ENCODE measurements at places on chromosomes 11 and 22.
A peak's percentile ranks its signal among the peaks of the same experiment; 100 is the strongest.

GRCh38 chr22:38964989-38965388 is 7.6 kb downstream of the APOBEC3A start:
- DNase-seq = no peak

GRCh38 chr11:33689501-33689900 is 11.1 kb downstream of the C11orf91 start:
- no peak for DNase-seq

GRCh38 chr11:92775003-92775676 is 194.3 kb upstream of the MTNR1B start:
- no peak for DNase-seq

DNA sequence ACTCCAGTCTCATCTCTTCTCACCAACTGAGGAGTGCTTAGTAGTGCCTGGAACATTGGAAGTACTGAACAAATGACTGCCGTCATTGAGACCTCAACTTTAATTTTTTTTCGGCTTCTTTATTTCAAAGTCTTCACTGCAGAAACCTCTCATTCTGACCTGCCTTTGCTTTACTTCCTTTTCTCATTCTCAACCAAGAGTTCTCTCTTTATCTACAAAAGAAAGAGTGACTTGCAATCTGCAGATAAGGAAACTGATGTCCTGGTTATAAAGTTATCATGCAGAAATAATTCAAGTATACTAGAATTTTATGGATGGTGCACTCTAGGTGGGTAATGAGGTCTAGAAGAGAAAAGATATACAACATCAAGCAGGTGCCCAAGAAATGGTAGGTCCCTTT is 1.2 kb upstream of the EED start:
- DNase-seq = no peak

GRCh38 chr11:11841116-11841722 is 553 bp upstream of the USP47 start:
- peak; percentile 62 for DNase-seq

- no peak for DNase-seq
Measured at GRCh38 chr11:103395612-103396011, 286.4 kb downstream of the DYNC2H1 start.

DNA sequence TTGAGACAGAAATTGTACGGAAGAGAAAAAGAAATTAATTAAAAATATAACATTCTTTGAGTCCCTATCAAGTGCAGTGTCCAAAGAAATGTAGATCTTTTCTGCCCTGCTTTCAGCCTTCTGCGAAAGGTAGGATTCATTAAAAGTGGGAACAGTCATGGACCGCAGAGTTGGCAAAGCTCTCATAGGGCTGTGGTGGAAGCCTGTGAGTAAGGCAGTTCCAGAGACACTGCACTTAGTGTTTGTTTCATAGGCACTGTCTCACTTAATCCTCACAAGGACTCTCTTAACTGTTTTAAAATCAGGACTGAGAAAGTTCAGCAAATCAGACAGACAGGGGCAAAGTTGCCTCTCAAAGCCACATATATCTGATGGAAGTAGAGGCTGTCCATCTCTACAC is 5.5 kb downstream of the MRGPRX2 start:
- no peak for DNase-seq

DNA sequence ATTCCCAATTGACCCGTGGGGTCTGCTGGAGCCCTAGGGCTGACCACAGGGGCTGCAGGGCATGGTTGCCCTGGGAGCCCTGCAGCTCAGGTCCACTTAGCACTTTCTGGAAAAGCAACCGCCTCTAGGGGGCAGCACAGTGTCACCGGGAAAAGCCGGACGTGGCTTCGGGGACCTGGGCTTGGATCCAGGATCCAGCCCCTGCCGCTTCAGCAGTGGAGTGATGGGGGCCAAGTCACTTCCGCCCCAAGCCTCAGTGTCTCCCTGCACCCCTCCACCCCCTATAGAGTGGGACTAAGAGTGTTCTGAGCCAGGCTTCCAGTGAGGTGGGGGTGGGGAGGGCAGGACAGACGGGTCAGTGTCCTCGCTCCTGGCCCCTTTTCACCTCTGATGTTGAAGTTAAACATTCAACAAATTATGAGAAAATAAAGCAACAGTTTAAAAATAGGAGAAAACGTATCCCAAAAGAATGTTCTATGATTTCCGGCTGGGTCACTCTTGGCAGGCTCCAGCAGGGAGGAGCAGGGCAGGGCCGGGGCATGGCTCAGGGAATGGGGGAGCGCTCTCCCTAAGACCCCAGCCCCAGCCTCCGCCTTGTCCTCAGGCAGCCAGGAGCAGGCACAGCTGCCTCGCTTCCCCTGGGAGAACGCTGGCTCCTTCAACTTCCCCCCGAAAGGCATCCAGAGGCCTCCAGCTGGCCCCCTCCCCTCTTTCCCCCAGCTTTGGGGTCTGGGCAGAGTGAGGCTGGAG is 96.5 kb upstream of the FGF3 start:
- peak; percentile 68 for DNase-seq

DNA sequence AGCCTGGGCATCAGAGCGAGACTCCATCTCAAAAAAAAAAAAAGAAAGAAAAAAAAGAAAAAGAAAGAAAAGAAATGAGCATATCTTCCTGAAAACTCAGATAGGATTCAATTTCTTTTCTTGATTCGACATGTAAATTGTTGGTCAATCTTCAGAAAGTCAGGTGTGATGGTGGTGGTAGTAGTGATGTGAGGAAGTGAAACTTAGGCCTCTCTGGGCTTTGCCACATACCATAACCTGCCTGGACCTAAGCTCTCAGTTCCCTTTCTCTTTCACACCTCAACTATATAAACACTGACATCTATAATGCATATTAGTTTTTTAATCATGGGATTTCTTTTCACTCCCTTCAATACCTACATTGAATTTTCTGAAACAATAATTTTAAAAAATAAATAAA is 98.0 kb upstream of the TBCEL start:
- DNase-seq = no peak

DNA sequence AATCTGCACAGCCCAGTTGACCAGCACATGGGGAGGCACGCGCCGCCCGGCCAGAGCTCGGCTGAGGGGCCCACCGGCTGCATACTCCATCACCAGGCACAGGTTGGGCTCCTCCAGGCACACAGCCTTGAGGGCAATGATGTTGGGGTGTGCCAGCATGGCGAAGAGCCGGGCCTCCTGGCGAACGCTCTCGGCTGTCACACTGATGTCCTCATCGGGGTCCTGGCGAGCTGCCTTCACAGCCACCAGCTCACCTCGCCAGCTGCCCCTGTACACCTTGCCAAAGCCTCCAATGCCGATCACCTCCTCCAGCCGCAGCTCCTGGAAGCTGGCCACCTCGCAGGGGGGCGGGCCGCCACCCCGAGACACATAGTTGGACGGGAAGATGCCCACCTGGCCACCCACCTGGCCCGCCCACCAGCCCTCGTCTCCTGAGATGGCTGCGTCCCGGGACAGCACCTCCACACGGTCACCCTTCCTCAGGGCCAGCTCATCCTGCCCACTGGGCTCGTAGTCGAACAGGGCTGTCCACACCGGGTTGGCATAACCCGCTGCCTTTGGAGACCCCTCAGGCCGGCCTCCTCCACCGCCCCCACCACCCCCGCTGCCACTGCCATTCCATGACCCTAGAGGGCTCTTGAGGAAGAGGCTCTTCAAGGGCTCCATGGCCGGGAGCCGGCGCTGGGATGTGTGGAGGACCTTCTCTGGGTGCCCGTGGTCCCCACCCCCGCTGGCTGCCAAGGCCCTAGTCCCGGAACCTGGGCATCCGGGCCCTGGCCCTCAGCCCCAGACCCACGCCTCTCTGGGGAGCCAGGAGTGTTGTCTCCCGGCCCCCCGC is 711 bp downstream of the MAP3K11 start:
- no peak for DNase-seq

DNA sequence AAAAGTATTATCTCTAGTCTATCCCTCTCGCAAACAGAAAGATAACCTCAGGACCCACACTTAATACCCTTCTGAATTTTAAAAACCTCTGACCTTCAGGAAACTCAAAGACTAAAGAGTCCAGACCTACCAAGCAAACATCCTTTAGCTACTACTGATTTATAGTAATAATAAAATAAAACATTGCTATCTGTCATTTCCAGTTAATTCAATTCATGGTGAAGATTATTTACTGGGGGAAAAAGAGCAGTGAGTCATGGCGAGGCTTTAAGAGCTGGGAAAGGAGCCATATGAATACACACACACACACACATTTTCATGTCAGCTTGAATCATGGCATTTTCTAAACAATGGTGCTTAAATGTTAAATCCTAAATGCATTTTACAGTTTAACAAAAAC is 87.1 kb downstream of the FAM76B start:
- DNase-seq = no peak

DNA sequence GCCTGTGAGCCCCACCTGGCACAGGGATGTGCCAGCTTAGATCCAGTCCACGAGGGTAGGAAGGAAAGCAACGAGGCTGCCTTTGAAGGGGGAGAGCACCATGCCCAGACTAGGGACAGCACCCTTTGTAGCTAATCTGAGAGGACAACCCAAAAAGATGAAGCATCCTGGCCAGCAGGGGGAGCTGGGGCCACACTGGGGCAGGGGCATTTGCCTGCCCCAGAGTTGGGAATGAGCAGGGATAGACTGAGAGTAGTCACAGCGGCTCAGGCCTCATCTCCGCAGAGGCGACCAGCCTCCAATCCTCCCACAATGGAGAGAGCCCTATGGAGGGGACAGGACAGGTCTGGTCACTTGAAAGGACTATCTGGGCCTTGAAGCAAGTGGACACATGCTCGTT is 16.4 kb downstream of the LMO1 start:
- DNase-seq = peak; percentile 35

GRCh38 chr22:37392721-37393328 is 34.5 kb downstream of the ELFN2 start:
- DNase-seq = no peak

GRCh38 chr11:121999651-122000050 is 116.4 kb downstream of the BLID start:
- no peak for DNase-seq

GRCh38 chr11:69435161-69435986 is 46.1 kb upstream of the LINC01488 start:
- peak; percentile 81 for DNase-seq

DNA sequence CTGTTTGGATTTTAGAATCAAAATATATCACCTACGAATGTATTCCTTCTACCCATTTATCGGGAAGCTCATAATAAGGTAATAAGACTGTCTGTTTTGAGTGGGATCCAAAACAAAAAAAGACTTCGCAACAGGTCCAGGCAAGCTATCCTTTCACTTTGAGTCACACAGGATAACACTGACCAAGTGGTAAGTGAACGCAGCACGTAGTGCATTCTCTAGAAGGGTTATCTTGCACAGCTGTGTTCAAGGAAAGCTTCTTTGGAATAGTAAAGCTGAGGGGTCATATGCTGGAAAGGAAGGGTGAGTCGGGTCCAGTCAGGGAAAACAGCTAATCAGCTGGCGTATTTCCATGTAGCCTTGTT is 22.3 kb upstream of the NRGN start:
- no peak for DNase-seq

GRCh38 chr22:27986937-27987336 is 67.9 kb upstream of the PITPNB start:
- no peak for DNase-seq

- DNase-seq = peak; percentile 80
Measured at GRCh38 chr11:63837027-63837688, 1.8 kb upstream of the MARK2 start.

DNA sequence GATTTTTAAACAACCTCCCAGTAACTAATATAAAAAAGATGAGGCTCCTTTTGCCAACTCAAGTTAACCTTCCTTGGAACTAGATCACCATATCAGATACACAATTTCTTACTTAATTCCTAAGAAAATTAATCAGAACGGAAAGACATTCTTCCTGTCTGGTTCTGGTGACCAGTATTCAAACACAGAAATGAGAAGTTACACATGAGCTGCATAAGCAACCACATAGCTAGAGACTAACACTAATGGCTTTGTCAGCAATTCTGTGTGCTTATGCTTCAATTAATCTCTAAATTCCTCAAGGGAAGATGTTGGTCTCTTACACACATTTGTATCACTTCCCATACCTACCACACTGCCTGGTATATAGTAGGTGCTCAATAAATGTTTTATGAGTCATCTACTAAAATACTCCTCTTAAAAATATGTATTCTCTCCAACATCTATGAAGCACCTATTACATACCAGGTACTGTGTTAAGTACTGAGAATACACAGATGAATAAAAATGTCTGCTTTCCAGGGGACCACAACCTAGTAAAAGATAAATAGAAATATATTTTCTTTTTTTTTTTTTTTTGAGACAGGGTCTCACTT is 54.5 kb downstream of the GAB2 start:
- DNase-seq = peak; percentile 24

DNA sequence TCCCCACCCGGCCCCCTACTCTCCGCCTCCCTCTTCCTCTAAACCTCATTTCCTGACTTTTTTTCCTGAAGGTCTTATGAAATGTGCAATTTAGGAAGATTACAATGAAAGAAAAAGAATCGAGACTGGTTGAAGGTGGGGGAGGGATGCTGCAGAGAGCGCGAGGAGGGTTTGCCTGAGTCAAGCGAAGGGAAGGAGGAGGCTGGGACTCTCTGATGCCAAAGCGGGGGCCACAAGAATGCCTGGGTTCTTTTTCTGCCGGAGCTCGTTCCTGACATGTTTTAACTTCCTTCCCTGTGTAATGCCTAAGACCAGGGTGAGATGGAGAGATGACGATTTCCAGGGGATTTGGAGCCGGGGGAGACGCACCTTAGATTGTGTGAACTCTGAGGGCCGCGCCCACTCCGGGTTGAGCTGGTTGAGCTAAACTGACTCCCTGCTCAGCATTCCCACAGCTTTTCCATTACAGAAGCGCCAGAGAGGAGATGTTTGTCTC is 270.5 kb upstream of the SORL1-AS1 start:
- DNase-seq = no peak

- no peak for DNase-seq
Measured at GRCh38 chr22:44220727-44221680, 40.3 kb downstream of the PARVG start.

GRCh38 chr22:50017701-50018224 is 5.2 kb upstream of the IL17REL start:
- DNase-seq = no peak

GRCh38 chr11:64000026-64000739 is 13.9 kb downstream of the OTUB1 start:
- DNase-seq = no peak

GRCh38 chr11:76604081-76604625 is 66.4 kb downstream of the LRRC32 start:
- no peak for DNase-seq

GRCh38 chr11:90594658-90595057 is 371.8 kb upstream of the CHORDC1 start:
- no peak for DNase-seq

DNA sequence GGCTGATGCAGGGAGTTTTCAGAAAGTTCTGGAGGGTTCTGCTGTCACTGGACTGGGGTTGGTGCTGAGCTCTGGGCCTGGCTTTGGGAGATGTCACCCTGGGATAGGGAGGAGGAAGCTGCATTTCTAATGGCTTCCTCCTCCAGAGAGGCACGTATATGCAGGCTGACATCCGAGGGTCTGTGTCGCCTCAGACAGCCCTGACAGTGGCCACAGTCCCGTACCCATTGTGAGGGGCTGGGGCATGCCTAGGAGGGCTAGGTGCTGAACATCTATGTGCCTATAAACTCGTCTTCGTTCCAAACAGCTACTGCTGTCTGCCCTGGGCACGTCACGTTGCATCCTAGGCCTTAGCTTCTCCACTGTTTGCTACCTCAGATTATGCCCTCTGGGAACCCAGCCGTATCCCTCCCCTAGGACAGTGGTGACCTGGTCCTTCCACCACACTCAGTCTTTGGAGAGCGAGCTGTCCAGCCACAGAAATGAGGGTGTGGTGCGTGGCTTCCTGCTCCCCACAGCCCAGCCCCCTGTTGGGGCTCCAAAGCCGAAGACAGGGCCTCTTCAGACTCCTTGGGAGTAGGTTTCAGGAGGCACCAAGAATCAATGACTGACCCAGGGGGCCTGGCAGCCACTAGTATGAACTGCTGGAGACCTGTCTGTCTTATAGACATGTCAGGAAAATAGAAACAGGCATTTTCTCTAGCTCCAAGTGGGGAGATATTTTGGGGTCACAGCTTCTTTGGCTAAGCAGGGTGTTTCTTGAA is 26.4 kb downstream of the ADAMTS15 start:
- no peak for DNase-seq

Measured in NB4 (cell line).